HCEC 1CT (cell line): ENCODE measurements at places on chromosomes 7 and 10.

- DNase-seq: no peak
These were observed 150.5 kb downstream of the CYP26A1 start for GRCh38 chr10:93224005-93224779.

DNA sequence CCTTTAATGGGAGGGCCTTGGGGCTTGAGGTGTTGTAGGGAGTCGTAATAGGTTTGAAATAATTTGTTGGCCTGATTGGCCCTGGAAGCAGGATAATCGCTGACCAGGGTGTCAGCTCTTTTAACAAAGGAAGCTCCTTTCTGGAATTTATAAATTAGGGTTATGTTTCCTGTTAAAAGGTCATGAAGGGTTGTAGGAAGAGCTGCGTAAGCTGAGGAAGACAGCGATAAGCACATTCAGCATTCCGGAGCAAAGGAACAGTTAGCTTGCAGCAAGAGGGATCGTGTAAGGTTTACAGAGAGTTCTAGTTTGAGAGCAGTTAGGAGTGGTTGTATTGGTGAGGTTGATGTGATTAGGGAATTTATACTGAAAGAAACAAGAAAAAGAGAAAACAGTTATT, 21.3 kb downstream of the CPA4 start:
- DNase-seq: no peak

- no peak for DNase-seq
These were observed 56.1 kb downstream of the AUTS2 start for GRCh38 chr7:69654381-69654780.

DNA sequence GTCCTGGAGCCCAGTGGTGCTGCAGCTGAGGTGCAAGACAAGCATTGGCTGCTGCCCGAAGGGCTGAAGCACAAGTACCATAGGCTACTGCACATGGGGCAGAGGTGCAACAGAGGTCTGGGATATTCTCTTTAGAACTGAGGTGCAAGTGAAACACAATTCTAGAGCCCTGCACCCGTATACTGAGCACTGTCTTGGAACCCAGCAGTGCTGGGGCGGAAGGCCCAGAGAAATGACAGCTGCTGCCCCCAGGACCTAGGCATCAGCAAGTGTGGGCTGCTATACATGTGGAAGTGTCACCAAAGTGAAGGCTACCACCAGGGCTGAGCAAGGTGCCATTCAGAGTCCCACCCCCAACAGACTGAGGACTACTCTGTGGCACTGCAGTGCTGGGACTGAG, 393.6 kb upstream of the STEAP1 start:
- no peak for DNase-seq

- DNase-seq: peak; percentile 49
These were observed 17.1 kb upstream of the STK17A start for GRCh38 chr7:43565786-43566185.

DNA sequence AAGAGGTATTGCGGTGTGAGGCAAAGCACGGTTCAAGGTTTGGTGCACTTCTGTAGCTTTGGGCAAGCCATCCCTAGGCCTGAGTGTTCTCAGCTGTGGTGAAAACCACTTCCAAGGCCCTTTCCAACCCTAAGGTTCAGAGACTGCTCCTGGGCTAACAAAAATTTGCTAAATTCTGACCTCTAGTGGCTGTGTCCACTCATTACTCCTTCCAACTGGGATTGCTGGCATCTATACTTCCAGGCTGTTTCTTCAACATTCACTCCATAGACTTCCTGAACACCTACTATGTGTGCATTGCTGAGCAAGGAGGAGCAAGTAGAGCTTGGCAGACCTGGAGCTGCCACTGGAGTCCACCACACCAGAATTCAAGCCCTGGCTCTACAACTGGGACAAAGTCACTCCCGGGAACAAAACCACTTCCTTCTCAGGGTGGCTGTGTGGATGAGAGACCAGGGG, 29.3 kb upstream of the SH3PXD2A start:
- peak; percentile 61 for DNase-seq

DNA sequence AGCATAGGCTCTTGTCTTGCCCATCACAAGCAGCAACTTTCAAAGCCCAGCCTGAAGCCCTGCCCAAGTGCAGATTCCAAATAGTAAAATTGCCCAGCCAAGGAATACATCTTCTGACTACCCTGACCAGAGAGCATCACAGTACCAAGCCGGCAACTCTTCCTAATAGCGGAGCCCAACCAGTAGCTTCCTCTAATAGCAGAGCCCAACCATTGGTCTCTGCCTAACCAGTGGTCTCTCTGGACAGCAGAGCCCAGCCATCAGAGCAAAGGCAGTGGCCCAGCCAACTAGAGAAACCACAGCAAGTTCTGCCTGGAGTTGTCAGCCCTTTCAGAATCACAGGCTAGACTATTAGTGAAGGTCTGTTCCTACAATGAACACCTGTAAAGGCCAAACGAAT, 285.6 kb downstream of the HGF start:
- DNase-seq: peak; percentile 67

DNA sequence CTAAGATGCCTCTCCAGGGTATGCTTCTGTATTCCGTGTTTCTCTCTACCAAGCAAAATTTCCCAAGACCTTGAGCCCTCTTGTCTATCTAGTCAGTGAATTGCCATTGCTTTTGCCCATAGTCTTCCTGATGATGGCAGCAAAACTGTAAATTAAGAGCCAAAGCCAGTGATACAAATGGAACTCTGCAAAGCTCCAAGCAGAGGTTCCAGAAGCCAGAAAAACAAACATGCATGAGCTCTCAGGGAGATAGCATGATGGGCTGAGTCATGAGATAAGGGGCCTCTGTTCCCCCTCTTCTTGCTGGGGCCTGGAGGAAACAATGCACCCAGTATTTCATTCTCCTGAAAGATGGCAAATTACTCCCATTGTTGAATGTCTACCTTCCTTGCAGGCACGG, 24.7 kb downstream of the LSMEM1 start:
- DNase-seq: no peak

GRCh38 chr7:142789441-142789840, 18.7 kb downstream of the PRSS2 start:
- DNase-seq: no peak

DNA sequence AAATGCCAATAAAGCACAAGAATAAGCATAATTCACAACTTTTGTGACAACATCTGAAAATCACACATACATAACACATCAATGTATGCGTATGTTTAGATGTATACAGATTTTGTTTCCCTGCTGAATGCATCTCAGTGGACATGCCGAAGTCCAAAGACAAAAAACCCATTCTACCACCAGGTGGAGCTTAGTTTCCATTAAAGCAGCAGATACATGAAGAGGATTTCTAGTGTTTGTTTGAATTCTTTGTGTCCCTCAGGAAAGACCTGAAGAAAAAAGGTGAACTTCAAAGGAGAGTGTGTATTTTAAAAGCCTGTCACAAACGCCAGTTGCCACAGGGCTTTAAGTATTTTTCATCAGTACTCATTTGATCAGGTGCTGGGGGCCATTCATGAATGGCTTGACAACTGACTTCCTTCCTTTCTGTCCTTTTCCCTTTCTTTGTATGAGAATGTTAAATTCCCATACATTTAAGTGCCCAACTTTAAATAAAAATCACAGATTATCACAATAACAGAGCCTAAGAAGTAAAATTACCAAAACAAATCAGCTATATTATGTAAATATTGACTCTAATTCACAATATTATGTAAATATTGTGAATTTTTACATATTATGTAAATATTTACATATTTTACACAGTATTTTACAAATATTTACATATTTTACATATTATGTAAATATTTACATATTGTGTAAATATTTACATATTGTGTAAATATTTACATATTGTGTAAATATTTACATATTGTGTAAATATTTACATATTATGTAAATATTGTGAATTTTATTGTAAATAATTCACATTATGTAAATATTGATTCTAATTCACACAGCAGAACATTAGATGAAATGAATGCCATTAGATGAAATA, 343.0 kb downstream of the CRPPA start:
- DNase-seq: peak; percentile 57

DNA sequence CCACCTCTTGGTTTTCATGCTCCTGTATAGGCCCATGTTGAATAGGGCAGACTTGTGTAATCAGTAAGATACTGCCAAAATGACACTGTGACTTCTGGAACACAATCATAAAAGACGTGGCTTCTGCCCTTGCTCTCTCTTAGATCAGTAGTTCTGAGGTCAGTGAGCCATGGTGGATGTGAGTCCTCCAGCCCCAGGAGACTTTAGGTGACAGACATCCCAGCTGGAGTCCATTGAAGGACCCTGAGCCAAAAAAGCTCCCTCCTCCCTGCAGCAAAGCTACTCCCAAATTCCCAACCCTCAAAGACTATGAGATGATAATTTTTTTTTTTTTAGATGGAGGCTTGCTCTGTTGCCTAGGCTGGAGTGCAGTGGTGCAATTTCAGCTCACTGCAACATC, 3.2 kb upstream of the RADIL start:
- no peak for DNase-seq

- no peak for DNase-seq
These were observed 798 bp upstream of the AUTS2 start for GRCh38 chr7:69597278-69598076.

- DNase-seq: no peak
These were observed 166.4 kb upstream of the ADO start for GRCh38 chr10:62638062-62638477.

- no peak for DNase-seq
These were observed 4.1 kb downstream of the VAX1 start for GRCh38 chr10:117134056-117134305.

GRCh38 chr10:119371704-119372663, 164.6 kb downstream of the GRK5 start:
- DNase-seq: no peak

DNA sequence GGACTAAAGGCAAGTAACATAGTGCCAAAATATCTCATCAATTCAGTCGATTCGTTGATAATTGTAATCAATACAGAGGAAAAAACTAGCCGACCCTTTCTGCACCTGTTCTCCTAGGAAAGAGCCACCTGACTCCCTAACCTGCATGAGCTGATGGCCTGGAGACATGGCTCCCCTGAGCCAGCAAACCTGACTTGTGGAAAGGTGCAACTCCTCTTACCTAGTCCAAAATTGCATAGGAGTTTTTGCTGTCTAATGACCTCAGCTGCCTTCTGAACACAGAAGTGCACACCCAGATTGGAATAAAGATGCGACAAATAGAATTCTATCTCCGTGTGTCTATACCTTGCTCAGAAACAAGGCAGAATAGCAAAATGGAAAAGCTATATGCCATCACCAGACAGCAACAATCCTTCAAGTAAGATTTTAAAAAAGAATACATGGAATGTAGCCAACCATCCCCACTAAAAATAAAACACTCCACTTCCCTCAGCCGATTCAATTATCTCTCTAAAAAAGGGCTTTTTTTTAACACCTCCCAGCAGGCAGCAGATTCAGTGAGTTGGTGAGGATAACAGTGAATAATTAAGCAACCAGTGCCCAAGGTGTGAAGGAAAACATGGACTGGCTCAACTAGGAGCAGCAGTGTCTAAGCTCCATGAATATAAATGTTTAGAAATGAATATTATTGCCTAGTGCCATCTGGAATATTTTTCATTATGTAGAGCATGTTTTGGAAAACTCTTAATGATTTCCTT, 26.6 kb upstream of the LMTK2 start:
- DNase-seq: no peak

DNA sequence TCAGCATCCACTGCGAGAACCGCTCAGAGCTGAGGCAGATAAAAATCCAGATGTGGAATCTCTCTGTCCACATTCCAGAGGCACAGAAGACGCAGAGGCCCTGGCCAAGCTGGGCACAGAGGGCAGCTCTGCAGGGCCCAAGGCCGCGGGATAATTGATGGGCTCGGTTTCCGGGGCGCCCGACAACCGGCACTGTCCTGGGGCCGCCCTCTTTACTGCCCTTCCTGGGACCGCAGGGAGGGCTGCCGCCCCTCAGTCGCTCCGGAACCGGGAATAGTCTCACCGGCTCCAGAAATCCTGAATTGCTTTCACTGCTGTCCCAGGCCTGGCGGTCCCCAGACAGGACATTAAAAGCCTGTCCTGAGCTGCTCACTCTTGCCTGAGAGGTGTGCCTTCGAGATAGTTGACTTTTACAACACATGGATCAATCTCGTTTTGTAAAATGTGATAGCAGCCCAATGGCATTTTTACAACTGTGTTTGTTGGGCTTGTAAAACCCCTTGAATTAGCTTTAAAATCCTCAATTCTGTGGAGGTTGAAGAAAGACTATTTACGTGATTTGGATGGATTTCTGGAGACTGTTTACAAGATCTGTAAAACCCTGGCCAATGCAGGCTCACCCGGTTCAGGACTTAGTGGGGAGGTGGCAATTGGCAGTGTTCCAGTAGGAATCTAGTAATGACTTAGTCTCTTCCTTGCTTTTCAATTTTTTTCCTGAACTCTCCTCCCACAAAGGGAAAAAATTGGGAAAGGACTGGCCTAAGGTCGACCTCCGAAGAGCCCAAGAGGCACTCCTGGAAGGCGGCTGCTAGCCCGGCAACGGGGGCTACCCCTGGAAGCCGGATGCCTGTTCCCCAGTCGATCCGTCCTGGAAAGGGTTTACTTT, 1.4 kb upstream of the HOXA6 start:
- peak; percentile 51 for DNase-seq
